Hematopoietic multipotent progenitor cell (in vitro differentiated cells): ENCODE measurements at places on chromosomes 11 and 22.
A peak's percentile ranks its signal among the peaks of the same experiment; 100 is the strongest.

DNA sequence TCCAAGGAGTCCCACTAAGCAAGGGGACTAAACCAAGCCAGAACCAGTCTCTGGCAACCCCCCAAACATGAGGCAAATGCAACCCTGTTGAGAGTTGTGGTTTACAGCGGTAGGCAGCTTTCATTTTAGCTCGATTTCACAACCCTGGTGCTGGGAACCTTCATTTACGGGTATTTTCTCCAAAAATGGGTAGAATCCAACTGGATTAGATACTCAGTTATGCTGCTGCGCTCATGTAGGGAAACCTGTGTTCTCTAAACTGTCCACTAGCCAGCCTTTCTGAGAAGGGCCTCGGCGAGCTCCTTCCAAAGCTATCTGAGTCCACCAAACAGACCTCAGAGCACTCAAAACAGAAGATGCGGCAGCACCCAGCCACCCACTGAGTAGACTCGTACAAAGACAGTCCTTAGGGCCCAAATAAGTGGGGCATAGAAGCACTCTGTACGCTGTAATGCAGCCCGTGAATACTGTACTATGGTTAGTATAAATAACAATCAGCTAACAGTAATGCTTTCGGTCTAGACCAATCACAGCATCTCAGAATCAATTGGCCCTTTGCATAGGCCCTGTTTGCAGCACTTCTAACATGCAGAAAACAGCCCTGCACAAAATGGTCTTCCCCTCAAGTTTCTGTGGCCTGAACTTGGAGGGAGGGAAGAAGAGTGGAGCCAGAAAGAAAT is 104.7 kb downstream of the ETS1 start:
- DNase-seq = no peak

DNA sequence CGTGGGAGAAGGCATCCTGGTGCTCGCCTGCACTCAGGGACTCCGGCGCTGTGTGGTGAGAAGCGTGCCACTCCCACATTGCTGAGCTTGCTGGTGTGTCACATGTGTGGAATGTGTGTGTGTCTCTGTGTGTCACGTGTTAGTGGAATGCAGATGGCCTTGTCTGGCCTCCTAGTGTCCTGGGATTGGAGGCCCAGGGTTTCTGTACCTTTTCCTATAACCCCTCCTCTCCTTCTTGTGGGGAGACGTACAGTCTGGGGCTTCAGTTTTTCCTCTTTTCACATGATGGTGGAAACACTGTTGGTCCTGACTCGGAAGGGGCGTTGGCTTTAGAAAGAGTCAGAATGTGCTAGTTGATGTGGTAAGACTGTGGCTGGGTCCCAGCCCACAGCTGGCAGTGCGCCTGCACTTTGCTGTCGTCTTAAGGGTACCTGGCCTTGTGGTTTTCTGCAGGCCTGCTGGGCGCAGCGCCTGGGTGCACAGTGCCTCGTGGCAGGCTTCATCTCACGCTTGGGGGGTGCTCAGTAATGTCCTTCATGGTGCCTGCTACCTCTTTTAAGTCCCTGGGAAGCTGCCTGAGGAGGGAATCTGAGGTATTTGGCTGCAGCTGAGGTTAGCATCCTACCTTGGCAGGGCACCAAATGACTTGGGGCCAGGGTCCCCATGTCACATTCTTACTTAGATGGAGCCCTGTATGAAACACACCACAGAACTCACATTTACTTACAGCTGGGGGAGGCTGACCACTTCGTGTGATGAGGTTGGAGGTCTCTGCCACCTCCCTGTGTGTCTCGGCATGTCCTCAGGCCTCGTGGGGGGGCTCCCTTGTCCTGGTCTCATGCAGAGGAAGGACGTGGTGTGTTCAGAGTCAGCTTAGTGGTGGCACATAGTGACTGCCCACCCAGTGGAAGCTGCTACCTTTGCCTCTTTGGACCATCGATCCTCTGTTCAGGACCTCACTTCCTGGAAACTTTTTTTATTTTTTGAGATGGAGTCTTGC is 61.9 kb downstream of the MED15 start:
- DNase-seq = peak; percentile 77

DNA sequence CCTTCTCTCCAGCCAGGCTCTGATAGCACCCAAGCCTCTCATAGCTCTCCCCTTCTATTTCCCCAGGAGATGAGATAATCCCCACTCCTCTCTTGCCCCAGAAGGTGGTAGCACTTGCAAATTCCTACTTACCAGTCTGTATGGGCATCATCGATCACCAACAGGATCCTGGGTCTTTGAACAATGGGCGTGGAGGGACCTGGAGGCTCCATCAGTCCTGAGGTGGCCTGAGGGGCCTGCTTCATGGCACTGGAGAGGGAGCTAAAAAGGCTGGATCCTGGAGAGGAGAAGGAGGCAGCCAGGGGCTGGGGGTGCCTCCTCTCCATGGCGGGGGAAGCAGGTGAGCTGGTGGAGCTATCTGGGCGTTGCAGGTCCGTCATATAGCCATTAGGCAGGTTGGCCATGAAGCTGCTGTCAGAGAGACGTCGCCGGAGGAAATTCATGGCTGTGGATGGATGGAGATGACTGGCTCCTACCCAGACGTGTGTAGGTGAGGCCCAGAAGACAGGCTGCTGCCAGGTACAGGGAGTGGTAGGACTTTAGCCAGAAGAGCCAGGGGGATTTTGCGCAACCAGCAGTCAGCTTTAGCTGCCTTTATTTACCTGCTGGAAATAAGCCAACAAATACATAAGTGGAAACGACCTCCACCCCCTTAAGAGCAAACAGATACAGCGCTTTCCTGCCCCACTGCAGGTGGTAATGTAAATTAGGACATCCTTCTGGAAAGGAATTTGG is 51.8 kb downstream of the SYN3 start:
- no peak for DNase-seq

DNA sequence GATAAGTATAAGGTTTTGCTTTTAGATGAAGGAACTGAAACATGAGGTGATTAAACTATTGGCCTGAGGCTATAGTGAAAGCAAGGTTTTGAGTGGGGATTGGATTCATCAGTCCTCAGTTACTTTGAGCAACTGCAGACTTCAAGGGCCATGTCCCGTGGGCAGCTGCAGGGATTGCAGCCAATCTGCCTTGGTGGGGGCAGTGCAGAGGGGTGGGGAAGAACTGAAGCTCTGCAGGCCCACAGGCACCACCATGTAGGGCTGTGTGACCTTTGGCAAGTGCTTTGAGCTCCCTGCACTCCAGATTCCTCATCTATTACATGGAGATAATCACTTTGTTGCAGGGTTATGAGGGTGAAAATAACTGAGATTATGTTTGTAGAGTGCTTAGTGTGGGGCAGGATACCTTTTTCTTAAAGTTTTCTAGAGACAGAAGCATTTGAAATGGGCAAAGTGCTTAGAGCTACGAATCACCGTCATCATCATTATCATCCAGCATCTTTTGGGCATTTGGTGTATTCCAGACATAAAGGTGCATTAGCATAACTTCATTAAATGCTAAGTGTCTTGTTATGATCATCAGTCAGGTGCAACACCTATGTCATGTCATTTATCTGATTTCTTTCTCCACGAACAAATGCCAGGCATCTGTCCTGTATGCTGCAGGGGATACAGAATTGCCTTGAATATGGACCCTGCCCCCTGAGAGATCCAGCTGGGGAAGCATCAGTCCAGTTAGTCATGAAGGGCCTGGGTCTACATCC is 72.1 kb upstream of the TENM4 start:
- no peak for DNase-seq

- DNase-seq = peak; percentile 31
Measured at GRCh38 chr22:17369439-17370025, at the start of gene CECR2. Gene CECR2 (plus strand): TSS chr22:17369460. CDS start chr22:17369784, 324 bp downstream.

GRCh38 chr11:116194156-116194904 is 578.5 kb downstream of the BUD13 start:
- DNase-seq = no peak

GRCh38 chr11:2708151-2708581 is 8.4 kb upstream of the KCNQ1OT1 start:
- DNase-seq = no peak

GRCh38 chr11:7671347-7672215 is 1.7 kb downstream of the CYB5R2 start:
- no peak for DNase-seq

GRCh38 chr22:35663371-35663770 is 15.1 kb downstream of the APOL6 start:
- DNase-seq = no peak

DNA sequence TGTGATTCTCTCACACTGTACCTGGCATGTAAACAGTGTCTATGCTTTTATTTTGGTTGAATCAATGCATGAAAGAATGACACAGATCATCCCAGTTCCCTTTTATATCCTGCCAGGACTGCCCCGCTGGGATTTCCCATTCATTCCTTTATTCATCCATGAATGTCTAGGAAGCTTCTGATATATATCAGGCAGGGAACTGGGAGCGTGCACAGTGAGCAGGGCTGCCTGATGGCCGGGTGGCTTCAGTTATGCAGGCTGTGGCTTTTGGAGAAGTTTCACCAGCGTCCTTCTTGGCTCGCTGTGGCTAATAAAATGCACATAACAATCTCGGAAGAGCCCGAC is 789.0 kb downstream of the TBC1D22A start:
- DNase-seq = no peak

DNA sequence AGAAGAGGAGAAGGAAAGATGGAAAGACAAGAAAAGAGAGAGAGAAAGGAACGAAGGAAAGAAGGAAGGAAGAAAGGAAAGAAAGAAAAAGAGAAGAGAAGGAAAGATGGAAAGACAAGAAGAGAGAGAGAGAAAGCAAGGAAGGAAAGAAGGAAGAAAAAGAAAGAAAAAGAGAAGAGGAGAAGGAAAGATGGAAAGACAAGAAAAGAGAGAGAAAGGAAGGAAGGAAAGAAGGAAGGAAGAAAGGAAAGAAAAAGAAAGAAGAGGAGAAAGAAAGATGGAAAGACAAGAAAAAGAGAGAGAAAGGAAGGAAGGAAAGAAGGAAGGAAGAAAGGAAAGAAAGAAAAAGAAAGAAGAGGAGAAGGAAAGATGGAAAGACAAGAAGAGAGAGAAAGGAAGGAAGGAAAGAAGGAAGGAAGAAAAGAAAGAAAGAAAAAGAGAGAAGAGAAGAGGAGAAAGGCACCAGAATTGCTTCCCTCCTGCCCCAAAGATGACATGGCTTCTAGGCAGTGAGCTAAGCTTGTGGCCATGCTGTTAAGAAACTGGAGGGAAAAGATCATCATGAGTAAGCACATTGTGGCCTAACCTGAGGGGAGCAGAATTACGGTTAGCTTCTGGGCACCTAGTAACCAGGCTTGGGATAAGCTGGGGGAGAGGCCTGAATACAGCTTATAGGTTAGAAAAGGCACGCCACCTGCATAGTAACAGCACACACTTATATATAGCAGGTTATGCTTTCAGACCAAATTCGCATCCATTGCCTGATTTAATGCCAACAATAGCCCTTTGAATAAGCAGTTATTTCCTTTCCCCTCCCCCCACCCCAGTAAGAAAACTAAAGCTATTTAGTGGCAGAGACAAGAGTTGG is 2.3 kb upstream of the ST3GAL4 start:
- DNase-seq = no peak

- DNase-seq = no peak
Measured at GRCh38 chr11:91459840-91460239, 764.8 kb upstream of the FAT3 start.

DNA sequence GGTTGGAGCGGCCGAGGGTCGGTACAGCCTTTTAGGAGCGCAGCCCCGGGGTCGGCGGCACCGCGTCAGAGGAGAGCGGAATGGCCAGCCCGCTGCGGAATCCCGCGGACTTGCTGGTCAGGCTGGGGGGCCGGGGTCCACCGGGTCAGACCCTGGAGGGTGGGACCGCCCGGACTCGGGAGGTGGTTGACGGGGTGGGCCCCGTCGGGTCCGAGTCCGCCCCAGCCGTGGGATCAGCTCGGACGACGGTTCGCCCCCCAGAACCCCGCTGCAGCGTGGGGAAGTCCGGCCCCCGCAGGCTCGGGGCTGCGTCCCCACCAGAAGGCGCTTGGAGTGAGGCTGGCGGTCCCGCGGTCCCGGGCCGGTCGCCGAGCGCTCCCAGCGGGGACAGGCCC is 301 bp upstream of the ADM2 start:
- no peak for DNase-seq

GRCh38 chr11:74157169-74157568 is 13.6 kb downstream of the C2CD3 start:
- no peak for DNase-seq

GRCh38 chr11:68093565-68093964 is 27.6 kb downstream of the CHKA start:
- DNase-seq = no peak

DNA sequence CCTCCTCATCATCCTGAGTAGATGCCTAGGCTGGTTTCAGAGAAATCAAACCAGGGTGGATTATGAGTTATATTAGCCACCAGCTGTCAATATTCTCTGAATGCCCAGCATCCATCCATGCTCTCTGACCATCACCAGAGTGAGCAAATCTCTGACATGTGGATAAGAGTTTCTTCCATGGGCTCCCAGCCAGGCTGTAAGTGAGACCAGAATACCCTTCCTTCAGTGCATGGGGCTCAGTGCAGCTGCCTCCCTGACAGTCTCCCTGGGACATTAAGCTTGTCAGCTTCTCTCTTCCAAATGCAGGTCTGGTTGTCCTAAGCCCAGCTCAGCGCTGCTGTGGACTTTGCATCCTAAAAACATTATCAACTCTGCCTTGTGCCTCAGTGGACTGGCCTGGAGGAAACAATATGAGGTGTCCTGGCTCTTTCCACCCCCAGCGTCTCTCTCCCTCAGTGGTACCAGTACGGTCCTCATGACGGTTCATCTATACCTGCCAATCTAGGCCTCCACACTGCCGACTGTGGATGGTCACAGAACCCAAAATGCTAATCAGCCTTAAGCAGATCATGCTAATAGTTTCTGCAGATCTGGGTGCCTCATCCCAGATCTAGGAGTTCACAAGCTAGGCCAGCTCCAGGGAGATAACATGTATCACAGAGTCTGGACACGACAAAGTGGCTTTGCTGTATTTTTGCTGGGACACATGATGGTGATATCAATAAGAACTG is 41.6 kb upstream of the PRAME start:
- DNase-seq = no peak

GRCh38 chr11:86440305-86440716 is 65.6 kb downstream of the CCDC81 start:
- no peak for DNase-seq

DNA sequence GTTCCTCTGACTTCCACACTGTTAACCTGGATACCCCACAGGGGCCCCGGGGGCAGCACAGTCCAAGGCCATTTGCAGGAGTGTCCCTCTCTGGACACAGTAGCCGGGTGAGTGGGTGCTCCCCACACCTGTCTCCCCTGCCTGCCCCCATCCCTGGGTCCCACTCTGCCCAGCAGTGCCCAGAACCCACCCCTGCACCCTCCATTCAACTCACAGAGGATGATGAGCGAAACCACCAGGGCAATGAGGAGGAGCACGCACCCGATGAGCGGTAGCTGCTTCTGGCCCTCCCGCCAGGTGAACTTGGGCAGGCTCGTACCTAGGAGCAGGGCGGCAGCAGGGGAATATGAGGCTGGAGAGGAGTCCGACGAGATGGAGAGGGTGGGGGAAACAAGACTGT is 12.2 kb downstream of the TMPRSS13 start:
- no peak for DNase-seq

GRCh38 chr22:46259374-46259773 is 3.8 kb downstream of the PKDREJ start:
- peak; percentile 56 for DNase-seq

DNA sequence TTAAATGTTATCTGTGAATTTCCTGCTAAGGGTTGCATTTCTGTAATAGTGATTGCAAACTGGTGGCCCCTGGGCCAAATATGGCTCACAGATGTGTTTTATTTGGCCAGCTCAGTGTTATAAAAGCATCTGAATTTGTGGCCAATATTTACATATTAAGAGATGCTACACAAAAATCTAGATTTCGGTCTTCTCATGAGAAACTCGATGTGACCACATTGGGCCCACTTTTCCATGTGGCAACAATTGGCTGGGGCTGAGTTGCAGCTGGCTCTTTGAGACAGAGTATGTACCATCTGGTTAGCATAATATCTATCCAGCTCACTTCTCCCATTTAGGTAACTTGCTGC is 244.5 kb upstream of the POU2AF2 start:
- no peak for DNase-seq

- no peak for DNase-seq
Measured at GRCh38 chr11:74442636-74443035, 24.7 kb downstream of the KCNE3 start.
